Hematopoietic multipotent progenitor cell treated with erythropoietin and hydrocortisone succinate and interleukin-3 and kit ligand, for 4 days (in vitro differentiated cells): ENCODE measurements at places on chromosomes 11 and 22.
A peak's percentile ranks its signal among the peaks of the same experiment; 100 is the strongest.

DNA sequence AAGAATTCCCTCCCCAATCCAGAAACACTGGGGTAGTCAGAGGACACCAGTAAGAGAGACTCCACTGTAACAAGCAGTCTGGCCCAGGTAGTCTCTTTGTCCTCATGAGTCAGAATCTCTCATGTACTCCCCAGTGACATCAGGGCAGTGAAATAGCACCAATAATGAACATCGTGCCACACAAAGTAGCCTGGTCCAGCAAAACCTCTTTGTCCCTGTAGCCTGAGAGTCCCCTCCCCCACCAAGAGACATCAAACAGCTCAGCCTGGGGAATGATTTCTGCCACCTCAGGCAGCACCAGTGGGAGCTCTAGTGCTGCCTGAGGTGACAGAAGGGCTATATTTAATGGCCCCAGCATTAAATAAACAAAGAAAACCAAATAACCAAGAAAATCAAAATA lies 88.1 kb downstream of the SBF2 start:
- DNase-seq: no peak

GRCh38 chr11:111348147-111348546 lies 30.9 kb downstream of the POU2AF1 start:
- no peak for DNase-seq

DNA sequence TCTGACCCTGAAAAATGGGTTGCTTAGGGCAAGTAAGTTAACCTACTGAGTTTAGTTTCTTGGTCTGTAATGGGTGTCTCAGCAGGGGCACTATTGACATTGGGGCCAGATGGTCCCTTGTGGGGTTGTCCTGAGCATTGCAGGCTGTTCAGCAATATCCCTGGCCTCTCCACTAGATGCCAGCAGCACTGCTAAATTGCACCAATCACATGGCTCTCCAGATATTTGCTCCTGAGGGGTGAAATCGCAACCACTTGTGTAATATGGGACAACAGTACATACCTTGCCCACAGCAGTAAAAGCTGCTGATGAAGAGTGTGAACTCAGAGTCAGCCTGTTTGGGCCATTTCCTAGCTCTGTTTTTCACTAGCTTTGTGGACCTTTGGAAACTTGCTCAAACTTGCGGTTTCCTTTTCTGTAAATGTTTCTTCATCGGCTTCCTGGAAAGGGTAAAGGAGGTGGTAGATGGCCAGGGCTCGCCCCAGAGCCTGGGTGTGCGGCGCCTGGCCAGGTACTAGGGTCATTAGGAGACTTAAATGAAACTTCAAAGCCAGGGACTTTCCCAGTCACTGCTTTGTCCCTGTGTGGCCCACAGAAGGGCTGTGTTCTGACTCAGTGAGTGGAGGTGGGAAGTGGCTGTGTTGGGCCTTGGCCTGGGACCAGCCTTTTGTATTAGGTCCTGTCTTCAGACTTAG lies 13.0 kb downstream of the NCF4 start:
- peak; percentile 94 for DNase-seq

DNA sequence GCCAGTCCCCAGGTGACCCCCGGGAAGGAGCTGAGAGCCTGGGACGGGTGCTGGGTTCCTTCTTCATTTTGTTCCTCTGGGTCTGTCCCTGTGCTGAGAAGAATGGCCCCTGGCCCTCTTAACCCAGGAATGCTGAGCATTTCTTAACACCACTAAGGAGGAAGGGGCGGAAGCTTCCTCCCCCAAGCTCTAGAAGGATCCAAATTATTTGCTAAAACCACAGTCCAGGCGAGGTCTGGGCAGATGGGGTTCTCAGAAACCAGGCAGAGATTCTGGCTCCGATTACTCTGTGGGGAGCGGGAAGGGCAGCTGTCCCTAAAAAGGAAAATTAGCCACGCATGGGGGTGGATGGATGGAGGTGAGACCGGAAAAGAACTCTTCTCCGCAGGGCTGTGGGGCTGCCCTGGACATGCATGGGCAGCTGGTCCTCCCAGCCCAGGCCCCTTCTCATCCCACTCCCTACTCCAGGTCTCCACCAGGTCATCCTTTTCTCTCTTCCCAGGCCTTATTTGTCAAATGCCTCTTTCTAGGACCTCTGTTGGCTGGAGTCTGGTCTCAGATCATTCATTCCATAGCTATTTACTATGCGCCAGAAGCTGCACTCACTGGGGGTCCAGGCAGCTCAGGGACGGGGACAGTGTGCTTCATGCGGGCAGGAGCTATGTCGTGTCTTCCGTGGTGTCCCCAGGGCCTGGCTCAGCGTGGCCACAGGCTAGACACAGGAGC lies 45.0 kb upstream of the MYH9 start:
- no peak for DNase-seq

DNA sequence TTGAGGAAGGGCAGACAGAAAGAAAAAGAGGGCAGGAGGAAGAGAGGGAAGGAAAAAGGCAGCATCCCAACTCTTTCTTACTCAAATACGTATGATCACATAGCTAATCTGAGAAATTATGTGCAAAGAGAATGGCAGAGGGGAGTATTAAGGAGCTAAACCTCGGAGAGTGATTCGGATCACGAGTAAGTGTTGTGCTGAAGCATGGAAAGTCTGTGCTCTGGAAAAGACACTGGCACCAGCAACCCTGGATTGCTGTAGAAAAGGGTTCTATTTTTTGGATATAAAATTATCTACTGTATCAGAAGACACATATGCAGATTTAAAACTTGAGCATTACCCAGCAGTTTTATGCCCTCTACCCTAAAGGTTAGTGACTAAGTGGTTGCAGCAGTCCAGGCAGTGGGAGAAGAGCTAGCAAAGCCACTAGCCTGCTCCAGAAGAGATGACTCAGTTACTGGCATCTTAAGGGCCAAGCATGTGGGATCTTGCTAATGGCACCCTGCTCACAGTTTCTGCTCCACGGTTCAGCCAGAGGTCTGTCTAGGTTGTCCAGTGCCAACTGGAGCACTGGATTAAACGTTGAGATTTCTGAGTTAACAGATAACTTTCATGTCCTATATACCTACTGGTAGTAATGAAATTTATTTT lies 151.7 kb downstream of the SWAP70 start:
- no peak for DNase-seq

DNA sequence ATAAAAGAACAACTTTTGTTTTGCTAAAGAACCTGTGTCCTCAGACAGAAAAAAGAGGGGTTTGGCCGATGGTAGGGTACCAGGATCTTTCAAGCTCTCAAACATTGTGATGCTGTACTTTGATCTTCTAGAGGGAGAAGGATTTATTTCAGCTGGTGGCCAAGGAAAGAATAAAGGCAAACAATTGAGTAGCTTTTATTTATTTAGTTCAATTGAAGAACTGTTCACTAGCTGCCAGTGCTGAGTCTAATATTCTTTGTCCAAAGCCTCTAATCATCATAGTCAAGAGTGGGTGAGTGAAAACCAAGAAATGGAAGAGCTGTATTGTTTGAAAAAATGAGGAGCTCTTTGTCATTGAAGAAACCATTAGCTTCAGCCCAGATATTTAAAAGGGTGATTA lies 138.4 kb downstream of the FAT3 start:
- no peak for DNase-seq

GRCh38 chr22:17013396-17014100 lies 5.5 kb upstream of the GAB4 start:
- DNase-seq: no peak

DNA sequence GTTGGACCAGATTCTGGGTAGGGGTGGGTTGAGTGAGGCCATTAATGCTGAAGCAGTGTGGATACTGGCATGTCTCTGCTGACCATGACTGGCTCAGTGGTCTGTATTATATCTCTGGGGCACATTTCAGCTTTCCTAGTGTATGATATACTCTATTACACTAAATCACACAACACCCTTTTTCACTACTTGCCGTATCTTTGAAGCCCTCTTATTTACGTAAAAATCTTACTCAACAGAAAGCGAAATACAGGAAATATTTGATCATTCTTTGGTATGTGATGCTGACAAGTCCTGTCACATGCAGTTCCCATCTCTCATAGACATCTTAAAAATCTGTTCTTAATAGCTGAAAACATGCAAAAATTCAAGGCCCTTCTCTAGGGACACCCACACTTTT lies 40.3 kb downstream of the OR5B17 start:
- no peak for DNase-seq

GRCh38 chr11:19301361-19301760 lies 60.6 kb upstream of the E2F8 start:
- no peak for DNase-seq

- no peak for DNase-seq
Measured at GRCh38 chr11:64967375-64967774, 4.5 kb downstream of the MAJIN start.

- DNase-seq: no peak
Measured at GRCh38 chr11:8069771-8070170, 11.2 kb upstream of the TUB start.

GRCh38 chr11:45104006-45104789 lies 42.2 kb upstream of the PRDM11 start:
- DNase-seq: no peak

GRCh38 chr11:117281159-117281558 lies 10.0 kb upstream of the BACE1-AS start:
- DNase-seq: no peak

DNA sequence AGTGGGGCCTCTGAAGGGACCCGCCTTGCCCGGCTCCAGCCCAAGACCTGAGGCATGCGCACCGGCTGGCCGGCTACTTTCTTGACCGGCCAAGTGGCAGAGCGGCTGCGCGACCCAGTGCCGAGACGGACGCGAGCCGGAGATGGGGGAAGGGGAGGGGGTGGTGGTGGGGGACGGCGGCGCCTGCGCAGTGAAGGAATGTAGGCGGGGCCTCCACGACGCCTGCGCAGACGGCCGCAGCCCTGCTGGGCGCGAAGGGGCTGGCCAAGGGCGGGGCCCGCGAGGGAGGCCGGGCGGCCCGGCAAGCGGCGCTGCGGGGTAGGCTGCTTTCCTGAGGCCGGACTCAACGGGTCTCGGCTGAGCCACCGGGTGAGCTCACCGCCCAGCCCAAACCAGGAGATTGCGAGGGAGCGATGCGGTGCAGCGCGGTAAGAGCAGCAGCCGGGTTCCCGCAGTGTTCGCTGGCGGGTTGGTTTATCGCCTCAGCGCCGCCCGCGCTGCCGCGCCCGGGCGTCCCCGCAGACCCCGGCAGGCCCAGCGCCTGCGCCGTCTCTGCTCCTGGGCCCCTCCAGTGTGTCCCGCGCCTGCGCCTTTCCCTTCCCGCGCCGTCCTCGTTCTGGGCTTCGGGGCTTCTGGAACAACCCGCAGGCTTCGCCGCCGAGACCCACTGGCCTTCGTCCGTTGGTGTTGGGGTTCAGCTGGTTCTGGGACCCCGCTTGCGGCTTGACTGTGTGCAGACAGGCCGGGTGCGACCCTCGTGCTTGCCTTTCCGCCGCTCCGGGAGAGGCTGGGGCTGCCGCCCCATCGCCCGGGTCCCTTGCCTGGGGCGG lies at the start of gene SPECC1L:
Gene SPECC1L (plus strand): TSS at position 276 of the 830 bp plus-strand sequence. CDS start 31,401 bp downstream, outside the sequence.
- DNase-seq: peak; percentile 96

GRCh38 chr11:65152122-65152521 lies 17.8 kb upstream of the SYVN1 start:
- peak; percentile 19 for DNase-seq

DNA sequence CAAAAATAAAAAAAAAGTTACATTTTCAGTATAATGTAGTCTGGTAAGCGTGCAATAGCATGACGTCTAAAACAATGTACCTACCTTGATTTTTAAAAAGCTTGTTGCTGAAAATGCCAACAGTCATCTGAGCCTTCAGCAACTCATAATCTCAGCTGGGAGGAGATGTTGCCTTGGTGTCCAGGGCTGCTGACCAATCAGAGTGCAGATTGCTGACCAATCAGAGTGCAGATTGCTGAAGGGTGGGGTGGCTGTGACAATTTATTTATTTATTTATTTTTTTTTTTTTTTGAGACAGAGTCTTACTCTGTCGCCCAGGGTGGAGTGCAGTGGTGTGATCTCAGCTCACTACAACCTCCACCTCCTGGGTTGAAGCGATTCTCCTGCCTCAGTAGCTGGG lies 17.8 kb downstream of the ZBED4 start:
- DNase-seq: peak; percentile 36

GRCh38 chr11:82315093-82315492 lies 418.6 kb downstream of the FAM181B start:
- peak; percentile 44 for DNase-seq

- no peak for DNase-seq
Measured at GRCh38 chr11:83011333-83012167, 60.1 kb downstream of the RAB30 start.

DNA sequence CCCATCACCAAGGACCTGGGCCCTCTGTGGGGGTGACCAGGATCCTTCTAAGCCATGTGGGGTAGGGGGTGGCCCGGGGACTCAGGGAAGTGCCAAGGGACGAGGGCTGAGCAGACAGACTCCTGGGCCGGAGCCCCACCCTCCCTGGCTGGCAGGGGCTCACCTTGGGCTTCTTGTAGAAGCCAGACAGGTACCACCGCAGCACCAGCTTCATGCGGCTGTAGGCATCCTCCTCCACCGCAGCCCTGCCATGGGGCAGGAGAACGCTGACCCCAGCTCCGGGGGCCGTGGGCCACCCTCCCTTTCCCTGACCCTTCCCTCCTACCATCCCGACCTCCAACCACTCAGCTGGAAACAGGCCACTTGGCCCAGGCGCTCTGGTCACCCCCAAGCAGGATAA lies 45.9 kb upstream of the CARS1 start:
- DNase-seq: no peak

DNA sequence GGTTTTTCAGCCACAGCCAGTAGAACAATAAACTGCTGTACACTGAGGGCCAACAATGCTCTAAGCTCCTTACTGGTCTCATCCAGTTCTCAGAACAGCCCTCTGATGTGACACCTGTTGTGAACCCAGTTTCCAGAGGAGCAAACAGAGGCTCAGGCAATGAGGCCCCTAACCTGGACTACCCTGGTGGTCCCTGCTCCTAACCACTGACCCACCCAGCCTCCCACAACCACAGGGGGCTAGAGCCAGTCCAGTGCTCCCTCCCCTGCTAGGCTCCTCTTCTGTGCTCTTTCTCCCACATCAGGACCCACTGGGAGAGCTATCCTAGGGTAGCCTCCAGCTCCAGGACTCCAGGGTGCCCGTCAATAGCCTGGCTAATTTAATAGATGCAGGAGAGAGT lies 4.1 kb upstream of the SMARCB1 start:
- DNase-seq: no peak

DNA sequence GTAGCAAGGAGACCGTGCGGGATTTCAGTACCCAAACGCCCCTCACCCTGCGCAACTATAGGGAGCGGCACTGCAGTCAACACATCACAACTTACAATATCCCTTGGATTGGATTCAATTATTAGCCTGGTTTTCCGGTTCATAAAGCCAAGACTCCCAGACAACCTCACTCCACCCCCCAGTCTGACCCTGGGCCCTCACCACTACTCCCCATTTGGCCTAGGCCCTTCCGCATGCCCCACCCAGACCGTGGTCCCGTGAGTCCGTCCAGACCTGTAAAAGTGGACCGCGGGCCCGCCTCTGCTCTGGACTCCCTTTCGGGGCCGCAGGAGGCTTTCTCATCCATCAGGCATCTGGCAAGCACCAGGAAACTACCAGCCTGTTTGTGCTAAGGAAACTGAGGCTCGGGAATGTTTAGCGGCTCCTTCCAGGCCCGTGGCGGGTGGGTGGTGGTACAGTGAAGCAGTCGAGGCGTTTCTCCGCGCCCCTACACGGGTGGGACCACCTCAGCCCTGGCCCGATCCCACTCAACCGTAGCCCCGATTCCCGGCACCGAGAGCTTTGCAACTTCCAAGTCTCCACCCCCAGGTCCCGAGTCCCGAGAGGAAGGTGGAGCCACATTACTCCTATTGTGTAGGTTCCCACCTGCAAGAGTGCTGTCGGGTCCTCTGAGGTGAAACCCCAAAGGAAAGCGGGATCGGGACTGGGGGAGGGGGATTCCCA lies 679 bp upstream of the DPP3 start:
- peak; percentile 55 for DNase-seq
